Natural killer cell (primary cell): ENCODE measurements at places on chromosomes 7 and 10. TPM values are rescaled to one million over a fixed set of nuclear protein-coding genes. Genes with fewer than 3 reads are reported as not detected.

Gene HPS6
- total RNA-seq: 20.1 TPM

GRCh38 chr7:83162402-83163256 is at the start of gene PCLO:
TSS of gene PCLO (minus strand) at chr7:83162884. CDS start at chr7:83162592, 292 bp downstream.
- no peak for DNase-seq

GRCh38 chr10:101346177-101346576 is 7.8 kb upstream of the BTRC start:
- no peak for DNase-seq

- no peak for DNase-seq
Measured at GRCh38 chr7:77205706-77206105, 6.1 kb upstream of the FGL2 start.

Gene SHH
- total RNA-seq: not detected

Gene PLPP4
- not detected for total RNA-seq
